ENCODE measurements at places on chromosomes 4 and X.
A peak's percentile ranks its signal among the peaks of the same experiment; 100 is the strongest.

DNA sequence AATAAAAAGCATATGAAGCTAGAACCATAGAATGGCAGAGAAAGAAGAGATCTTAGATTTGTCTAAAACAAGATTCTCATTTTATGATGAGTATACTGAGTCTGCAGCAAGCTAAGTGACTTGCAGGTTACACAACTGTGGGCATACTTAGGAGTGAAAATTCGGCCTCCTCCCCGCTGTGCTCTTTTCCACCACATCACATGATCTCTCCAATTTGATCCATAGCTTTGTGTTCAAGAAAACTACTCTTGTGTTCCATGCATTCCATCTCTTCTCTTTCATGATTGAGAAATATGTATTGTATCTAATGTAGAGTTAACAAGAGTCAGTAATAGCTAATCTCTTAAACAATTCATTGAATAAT, 234.3 kb downstream of the SCFD2 start:
- DNase-seq = no peak

- peak; percentile 28 for DNase-seq
Observed at GRCh38 chr4:40205259-40206198, 8.7 kb downstream of the RHOH start.

- DNase-seq = no peak
Observed at GRCh38 chr4:2862528-2862927, 18.9 kb downstream of the ADD1 start.

- peak; percentile 40 for DNase-seq
Observed at GRCh38 chr4:127997534-127998388, 32.6 kb downstream of the ABHD18 start.

DNA sequence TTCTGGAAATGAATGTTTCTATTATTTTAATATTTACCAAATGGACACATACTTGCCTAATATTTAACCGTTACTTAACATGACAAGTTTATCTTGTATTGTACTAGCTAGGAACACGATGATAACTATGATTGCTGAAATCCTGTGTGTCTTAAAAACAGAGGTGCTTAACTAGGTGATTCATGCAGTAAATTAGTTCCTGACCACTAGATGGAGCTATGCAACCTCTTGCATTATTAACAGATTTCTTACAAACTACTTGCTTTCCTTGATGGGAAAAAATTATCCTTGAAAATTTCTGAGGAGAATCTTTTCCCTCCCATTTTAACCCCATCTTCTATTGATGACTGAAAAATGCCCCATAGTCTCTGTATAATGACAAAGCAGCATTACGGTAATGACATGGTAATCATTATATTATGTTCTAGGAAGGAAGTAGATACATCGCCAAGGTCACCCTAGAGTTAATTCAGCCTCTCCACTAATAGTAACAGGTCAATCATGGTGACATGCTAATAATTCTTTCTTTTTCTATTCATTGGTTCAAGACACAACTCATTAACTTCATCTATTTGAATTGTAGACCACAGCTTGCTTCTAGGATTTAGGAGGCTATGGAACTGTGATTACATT, 844.2 kb downstream of the RAPGEF2 start:
- no peak for DNase-seq

- peak; percentile 14 for DNase-seq
Observed at GRCh38 chr4:118865091-118865708, 23.5 kb upstream of the SYNPO2 start.

DNA sequence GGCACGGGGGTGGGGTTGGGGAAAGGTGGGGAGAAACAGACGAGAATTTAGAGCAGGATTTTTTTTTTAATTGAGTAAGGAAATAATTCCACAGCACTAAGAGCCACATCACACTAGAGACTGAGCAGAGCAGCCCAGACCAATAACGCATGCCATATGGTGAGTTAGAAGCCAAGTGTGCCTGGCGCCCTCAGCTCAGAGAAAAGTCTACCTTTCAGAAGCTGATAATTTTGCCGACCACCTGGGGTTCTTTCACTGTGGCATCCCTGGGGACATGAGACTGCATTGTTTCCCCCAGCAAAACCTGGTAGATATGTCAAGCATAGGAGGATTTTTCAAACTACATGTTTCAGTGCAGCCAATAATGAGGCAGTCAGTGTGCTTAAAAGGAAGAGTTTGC, 516.8 kb downstream of the SMARCA1 start:
- DNase-seq = no peak

DNA sequence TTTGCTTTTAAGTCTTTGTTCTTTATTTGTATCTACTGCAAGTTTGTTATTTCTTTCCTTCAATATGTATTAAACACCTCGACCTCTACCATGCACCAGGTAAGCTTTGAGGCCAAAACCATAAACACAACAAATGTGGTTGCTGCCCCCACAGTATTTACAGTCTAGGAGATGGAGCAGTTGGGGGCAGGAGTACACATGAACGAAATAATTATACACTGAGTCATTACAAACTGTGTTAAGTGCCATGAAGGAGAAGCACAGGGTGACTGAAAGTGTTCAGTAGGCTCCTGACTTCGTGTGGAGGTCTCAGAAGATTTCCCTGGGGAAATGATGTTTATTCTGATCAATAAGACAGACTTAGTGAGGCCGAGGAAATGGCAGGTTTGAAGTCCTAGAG, 30.3 kb downstream of the SLC25A43 start:
- DNase-seq = no peak

GRCh38 chrX:19655032-19655431, 139.7 kb upstream of the MAP3K15 start:
- DNase-seq = no peak

- DNase-seq = no peak
Observed at GRCh38 chrX:119502727-119503483, 34.7 kb downstream of the SLC25A5 start.

DNA sequence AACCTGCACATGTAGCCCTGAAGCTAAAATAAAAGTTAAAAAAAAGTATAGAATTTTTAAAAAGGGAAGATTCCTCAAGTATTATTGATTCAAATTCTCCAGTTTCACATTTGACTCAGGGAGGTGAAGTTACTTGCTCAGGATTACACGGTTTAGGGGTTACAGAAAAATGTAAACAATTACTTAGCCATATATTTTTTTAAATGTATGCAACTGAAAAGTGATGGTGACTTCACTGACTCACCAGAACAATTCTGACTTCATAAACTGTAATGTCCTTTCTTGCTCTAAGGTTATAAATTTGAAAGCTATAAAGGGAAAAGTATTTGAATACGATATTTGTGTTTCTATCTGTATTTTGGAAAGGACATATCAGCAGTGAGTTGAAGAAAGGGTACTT, 371.2 kb downstream of the SPRY1 start:
- no peak for DNase-seq

- peak; percentile 3 for DNase-seq
Observed at GRCh38 chr4:174156239-174156826, 127.1 kb downstream of the FBXO8 start.

GRCh38 chr4:43049326-43049725, 156.8 kb downstream of the GRXCR1 start:
- no peak for DNase-seq

DNA sequence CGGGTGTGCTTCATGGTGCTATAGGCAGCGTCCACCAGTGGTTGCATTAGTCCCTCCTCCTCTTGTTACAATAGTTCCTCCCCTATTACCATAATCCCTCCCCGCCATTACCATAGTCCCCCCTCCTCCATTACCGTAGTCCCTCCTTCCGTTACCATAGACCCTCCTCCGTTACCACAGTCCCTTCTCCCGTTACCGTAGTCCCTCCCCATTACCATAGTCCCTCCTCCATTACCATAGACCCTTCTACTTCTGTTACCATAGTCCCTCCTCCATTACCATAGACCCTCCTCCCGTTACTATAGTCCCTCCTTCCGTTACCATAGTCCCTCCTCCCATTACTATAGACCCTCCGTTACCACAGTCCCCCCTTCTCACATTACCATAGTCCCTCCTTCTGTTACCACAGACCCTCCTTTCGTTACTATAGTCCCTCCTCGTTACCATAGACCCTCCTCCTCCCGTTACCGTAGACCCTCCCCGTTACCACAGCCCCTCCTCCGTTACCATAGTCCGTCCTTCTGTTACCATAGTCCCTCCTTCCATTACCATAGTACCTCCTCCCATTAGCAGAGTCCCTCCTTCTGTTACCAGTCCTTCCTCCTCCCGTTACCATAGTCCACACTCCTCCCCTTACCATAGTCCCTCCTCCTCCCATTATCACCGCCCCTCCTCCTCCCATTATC, 129.6 kb downstream of the DHRSX start:
- no peak for DNase-seq

DNA sequence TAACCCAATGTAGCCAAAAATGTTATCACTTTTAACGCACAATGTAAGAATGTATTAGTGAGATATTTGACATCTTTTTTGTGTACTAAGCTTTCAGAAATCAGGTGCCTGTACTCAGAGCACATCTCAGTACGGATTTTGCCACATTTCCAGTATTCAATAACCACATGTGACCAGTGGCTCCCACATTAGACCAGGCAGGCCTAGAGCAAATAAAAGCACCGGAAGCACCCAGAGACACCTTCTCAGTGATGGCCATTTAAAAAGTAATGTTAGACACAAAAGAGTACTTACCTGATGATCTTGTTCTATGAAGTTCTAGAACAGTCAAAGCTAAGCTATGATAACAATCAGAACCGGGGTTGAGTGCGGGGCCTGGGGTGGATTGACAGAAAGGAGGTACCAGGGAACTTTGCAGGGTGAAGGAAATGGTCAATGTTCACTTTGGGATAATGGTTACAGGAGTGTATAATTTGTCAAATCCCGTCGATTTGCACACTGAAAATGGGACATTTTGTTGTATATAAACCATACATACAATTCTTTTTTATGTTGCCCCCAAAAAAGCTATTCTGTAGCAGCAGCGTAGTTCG, 1.2 kb downstream of the CTPS2 start:
- DNase-seq = no peak

DNA sequence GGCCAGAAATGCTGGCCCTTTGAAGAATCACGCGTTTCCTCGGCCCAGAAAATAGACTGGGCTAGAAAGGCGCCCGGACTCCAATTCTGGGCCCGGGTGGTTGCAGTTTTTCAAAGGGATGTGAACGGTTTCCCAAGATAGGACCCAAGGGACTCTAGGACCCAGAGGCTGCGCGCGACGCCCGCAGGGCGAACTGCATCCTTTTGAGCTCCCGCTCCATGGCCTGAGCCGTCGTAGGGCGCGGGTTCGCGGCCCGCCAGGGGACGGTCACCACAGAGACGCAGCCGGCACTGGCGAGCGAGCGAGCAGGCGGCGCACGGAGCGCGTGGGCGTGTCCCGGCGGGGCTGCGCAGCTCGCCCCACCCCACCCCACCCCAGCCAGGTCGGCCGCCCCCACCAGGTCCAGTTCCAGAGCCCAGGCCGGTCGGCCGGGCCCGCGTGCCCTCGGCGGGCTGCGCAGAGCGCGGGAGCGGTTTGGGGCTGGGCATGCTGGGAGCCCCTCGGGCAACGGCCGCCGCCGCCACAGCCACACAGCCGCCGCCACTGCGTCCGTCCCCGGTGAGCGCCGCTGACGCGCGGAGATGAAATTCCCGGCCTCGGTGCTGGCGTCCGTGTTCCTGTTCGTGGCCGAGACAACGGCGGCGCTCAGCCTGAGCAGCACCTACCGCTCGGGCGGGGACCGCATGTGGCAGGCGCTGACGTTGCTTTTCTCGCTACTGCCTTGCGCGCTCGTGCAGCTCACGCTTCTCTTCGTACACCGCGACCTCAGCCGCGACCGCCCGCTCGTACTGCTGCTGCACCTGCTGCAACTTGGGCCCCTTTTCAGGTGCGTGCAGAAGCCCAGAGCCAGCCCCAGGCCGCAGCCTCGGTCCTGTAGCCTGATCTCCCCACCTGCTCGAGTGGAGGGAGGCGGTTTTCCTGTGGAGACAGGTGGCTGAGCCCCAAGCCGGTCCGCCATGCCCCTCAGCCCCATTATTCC, at the start of gene XK:
XK (plus strand) TSS at position 411 of the 979 bp plus-strand sequence; CDS start at position 582, 171 bp downstream.
- DNase-seq = no peak
